ENCODE measurements at places on chromosomes 5 and 9.

DNA sequence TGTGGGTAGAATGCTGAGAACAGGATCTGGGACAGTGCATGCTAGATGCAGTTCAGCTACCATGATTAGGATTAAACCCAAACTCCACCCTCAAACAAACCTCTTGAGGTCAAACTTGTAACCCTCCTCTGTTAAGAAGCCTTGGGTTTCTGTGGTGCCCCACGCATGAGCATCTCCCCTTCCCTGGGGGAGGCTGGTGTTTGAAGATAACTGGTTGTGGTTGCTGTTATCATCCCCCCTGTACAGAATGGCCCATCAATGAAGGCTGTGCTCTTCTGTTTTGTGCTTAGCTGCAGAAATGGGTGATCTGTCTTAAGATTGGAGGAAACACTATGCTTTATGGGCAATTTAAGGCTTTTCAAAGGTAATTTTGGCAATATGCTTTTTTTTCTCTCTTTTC lies 4.4 kb upstream of the DAB2IP start:
- no peak for DNase-seq

DNA sequence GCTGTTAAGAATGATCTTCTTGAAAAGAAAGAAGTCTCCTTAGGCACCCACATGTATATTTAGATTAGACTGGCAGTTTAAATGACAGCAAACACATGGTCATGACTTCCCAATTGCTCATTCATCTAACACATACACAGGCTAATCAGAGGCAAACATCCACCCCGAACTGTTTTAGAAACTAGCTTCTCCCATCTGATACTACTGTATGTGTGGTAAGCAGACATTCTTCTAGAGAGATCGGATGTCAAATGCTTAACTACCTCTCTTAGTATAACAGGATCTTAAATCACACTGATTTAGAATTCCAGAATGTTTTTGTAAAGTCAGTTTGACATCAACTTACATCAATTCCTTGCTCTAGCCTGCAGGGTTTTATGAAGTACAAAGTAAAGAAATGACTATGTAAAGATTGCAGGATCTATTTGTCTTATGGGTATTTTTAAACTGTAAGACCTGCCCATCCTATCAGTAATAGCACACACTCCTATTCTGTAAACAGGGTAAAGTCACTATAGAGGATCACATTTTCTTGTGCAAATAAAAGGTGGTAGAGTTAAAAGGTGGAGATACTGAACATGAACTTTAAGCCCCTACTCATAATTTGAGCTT lies 239.7 kb downstream of the MLLT3 start:
- no peak for DNase-seq

DNA sequence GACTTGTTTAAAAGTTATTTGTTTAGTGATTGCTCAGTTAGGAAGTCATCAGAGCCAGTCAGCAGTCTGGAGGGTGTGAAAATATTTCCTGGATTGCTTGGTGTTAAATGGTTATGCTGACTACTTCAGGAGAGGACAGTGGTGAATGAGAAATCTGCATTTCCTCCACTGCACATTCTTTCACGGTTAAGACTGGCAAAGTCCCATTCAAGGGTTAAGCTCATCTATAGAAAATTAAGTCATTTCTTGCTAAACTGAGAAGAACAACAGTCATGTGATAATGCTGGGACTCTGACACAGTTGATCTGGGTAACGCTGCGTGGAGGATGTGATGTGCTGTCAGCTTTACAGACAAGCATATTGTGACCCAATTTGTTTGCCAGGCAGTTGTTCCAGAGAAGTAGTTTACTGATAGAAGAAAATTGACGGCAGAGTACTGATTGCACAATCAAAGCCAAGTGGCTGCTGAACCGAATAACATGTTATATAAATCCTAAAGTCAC lies 80.4 kb downstream of the GRAMD2B start:
- DNase-seq, result no peak

- DNase-seq, result no peak
Measured at GRCh38 chr5:58314356-58315210, 145.3 kb downstream of the PLK2 start.

DNA sequence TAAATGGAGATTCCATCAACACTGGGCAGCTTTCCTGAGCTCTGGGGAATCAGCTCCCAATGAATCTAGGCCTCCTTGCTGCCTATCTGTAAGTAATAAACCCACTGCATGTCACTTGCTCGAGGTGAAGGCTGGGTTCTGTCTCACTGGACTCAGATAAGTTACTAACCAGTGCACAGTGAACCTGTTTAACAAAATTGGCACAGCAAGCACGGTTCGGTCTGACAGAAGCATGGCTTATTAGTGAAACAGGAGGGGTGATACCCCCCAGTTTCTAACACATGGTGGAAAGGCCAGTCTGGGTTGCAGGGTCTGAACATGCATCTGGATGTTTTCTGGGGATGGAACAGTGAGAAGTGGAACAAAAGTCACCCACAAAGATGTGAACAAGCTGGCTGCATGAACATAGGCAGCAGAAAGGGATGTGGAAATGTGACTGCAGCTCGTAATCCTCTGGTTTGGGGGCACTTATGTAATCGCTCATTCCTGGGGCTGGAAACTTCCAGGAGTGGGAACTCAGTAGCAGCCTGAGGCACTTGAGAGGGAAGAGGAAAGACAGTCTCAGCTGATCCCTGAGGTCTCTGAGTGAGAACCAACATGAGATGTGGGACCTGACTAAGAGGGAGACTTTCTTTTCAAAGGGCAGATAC lies 37.7 kb downstream of the UGT3A2 start:
- no peak for DNase-seq

- DNase-seq, result no peak
Measured at GRCh38 chr9:13213337-13213736, 66.2 kb downstream of the MPDZ start.

- DNase-seq, result no peak
Measured at GRCh38 chr5:95908799-95909198, 52.9 kb downstream of the ELL2 start.

DNA sequence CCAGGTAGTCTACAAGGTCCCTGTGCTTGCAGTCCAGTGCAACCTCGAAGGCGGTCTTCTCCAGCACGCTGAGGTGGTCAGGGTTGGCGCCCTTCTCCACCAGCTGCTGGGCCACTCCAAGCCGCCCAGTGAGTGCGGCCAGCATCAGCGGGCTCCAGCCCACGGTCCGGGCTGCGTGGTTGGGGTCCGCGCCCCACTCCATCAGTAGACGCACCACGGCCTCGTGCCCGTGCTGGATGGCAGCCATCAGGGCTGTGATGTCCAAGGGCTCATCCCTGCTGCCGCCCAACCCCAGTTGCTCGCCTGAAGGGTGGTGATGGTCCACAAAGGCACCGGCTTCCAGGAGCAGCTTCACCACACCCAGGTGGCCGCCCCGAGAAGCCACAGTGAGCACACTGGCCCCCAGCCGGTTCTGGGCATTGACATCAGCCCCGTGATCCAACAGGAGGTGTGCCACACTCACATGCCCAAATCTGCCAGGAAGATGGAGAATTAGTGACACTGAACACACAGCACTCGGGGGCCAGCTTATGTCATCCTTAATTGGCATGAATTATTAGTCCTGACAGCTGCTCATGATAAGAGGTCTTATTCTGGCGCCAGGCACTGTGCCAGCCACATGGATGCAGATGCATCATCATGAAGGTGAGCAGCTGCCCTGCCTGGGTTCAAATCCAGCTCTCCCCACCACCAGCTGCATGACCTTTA lies 6.1 kb downstream of the ANKS6 start:
- DNase-seq, result no peak

DNA sequence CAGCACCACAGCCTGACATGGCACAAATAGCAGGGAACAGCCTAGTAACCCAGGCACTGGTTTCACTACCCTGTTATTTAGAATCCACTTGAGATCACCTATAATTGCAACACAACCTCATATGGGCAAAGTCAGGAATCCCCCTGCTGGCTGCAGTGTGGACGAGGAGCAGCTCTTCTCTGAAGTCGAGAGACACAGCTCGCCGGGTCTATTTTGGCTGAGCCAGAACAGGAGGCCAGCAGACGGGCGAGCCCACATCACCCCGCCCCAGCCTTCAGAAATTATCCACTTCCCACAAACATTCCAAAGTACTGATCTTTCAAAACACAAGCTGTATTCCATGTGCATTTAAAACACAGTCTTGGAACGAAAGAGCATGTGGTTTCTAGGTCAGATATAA lies 179.0 kb downstream of the ROR2 start:
- DNase-seq, result no peak

- DNase-seq, result no peak
Measured at GRCh38 chr9:82363682-82364081, 375.1 kb downstream of the SPATA31D1 start.

All from caudate nucleus (tissue), 63 donors.